ENCODE measurements at places on chromosomes 7 and 10.

GRCh38 chr7:98998821-98999725 lies 120.7 kb downstream of the TRRAP start:
- DNase-seq: no peak

GRCh38 chr10:69088801-69089501 lies 1.0 kb downstream of the SRGN start:
- DNase-seq: peak; percentile 27

GRCh38 chr7:143362131-143363015 lies at the start of gene FAM131B:
Gene FAM131B, minus strand, starts transcription at chr7:143362713. Its CDS starts 110 bp downstream, at chr7:143362603.
- no peak for DNase-seq

GRCh38 chr10:112375721-112376395 lies 1.9 kb downstream of the ACSL5 start:
- no peak for DNase-seq

DNA sequence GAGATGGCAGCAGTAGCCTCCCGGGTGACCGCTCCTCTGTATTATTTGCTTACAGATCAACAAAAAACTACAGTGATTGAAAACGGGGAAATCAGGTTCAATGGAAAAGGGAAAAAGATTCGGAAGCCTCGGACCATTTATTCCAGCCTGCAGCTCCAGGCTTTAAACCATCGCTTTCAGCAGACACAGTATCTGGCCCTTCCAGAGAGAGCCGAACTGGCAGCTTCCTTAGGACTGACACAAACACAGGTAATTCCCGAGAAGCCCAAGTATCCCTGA lies 2.2 kb downstream of the DLX6 start:
- no peak for DNase-seq

GRCh38 chr7:12110425-12110824 lies 100.7 kb upstream of the TMEM106B start:
- DNase-seq: no peak

DNA sequence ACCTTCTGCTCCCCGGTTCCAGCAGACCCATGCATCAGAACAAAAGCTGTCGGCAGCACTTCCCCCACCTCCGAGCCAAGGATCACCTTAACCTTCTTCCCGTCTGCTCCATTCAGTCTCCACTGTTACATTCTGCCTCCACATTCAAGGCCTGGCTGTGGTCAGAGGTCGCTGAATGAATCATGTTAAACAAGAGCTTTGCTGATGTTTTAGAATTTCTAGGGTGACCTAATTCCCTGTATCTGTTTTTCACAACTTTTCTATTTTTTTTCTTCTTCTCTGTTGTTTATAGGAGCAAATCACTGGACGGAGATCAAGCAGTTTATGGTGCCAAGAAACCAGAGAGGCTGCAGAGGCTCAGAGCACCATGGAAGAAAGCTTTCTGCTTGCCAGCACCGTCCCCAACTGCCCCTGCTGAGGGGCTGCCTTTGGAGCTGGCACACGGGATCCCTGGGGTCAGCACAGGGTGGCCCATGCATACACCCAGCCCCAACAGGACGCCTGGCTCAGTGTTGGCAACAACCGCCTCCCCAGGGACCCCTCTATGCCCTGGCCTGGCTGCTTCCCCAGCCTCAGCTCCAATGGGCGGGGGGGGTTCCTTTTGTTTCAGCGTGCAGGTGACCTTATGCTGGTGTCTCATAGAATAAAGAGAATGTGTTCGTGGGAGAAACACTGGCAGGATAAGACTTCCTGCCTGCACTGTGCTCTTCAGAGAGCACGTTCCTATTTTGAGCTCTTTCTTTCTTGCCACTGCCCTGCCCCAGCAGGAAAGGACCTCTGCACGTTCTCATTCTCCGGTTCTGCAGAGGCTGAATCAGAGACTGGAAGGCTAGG lies 182.7 kb upstream of the LYZL2 start:
- DNase-seq: no peak

DNA sequence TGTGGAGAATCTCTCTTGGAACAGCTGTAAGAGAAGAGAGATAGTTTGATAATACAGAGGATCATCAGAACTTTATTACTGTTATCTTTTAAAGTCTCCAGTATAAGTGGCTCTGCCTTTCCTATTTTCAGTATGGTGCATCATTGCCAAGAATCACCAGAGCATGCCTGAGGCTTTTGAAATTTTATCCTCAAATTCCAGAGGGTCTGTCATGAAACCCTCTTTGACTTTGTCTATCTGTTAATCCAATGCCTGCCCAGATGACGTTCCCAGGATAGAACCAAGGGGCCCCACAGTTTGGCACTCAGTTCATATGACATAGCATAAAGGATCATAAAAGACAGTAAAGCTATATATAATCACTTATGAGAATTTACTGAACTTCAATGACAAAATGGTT lies 35.3 kb upstream of the SEMA3C start:
- DNase-seq: no peak

- DNase-seq: no peak
These were observed 168.6 kb upstream of the ZMIZ1 start for GRCh38 chr10:78899996-78900714.

DNA sequence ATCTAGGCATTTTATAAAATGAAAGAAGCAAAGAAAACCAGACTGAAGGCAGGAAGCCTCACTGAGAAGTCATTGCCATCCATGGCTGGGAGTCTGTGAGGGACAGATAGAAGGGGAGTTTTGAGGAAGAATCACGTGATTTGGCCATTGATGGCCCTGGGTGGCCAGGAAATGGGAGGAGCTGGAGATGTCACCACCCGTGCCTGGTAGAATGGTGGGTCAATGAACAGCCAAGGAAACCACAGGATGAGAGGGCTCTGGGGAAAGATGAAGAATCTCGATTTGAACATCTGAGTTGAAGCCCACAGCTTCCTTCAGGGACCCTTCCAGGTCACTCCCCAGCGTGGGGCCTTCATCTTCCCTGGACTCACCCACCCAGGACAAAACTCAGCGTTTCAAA lies 103.3 kb upstream of the CHST15 start:
- DNase-seq: no peak

- no peak for DNase-seq
These were observed 17.2 kb upstream of the STRIP2 start for GRCh38 chr7:129417073-129417472.

GRCh38 chr10:77317221-77317620 lies 320.4 kb downstream of the KCNMA1 start:
- no peak for DNase-seq

DNA sequence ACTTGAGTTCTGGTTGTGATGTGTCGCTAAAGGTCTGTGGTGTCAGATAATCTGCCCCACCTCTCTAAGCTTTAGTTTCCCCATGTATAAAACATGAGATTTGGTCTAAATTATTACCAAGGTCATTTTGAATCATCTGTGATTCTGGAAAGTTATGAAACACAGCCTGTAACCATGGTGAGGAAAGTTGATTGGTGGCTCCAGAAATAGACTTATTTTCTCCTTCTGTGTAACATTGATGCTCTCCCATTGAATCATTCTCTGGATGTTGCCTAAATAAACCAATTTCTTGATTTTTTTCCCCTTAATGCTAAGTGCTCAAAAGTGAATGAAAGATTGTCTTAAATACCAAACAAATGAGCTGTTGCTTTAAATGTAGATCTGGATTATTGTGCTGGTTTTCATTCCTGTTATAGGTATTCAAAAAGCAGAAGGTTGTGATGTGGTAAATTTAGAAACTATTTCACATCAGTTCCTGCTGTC lies 30.0 kb upstream of the PCGF5 start:
- DNase-seq: no peak

GRCh38 chr7:139942636-139943035 lies 113.6 kb downstream of the TBXAS1 start:
- no peak for DNase-seq
